Naive thymus-derived CD8-positive, alpha-beta T cell (primary cell): ENCODE measurements at places on chromosomes 12 and 14.

GRCh38 chr12:106739815-106740530, 34.5 kb upstream of the RIC8B start:
- H3K4me1 ChIP-seq, result peaks cover 7% of the 10 kb centered on the region
- H3K27me3 ChIP-seq, result peaks cover 12% of the 10 kb centered on the region
- no peak overlapping the region for H3K27ac ChIP-seq
- H3K4me3 ChIP-seq, result no peak overlapping the region
- H3K36me3 ChIP-seq, result no peaks in the 10 kb centered on the region

DNA sequence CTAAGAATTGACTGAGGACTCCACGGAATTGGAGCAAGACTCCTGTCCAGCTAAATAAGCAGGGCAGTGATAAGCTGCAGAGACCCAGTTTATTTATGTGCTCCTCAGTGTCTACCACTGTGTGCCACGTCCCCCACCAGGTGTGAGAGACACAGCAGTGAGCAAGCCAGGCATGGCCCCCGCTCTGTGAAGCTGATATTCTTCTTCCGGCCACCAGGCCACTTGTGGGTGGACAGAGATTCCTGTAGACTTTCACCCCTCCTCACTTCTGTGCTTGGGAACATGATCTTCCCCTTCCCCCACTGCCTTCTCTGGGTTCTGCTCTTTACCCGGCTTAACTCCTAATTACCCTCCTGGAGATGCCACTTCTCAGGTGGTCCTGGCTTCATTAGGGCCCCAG, 21.3 kb downstream of the BRAP start:
- DNase-seq, result no peak
- peaks cover 5% of the 10 kb centered on the region for H3K36me3 ChIP-seq
- no peak overlapping the region for H3K27ac ChIP-seq
- no peaks in the 10 kb centered on the region for H3K4me1 ChIP-seq
- H3K27me3 ChIP-seq, result no peaks in the 10 kb centered on the region

DNA sequence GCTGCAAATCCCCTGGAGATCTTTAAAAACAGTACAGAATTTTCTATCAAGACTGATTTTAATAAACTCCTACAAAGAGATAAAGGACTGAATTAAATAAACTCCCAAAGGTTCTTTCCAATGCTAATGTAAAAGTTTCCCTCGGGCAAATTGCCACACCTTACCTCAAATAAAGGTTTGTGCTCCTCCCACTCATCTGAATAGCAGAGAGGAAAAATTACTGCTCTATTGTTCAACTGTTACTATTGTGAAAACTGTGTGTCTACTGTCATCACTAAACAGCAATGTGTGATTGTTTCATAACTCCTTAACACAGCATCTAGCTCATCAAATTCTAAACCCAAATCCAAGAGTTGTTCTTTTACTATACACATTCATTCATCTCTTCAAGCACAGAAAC, 3.2 kb downstream of the SPTLC2 start:
- H3K27me3 ChIP-seq, result no peaks in the 10 kb centered on the region
- H3K36me3 ChIP-seq, result no peaks in the 10 kb centered on the region
- no peak overlapping the region for H3K27ac ChIP-seq
- no peak for DNase-seq
- H3K4me1 ChIP-seq, result peaks cover 52% of the 10 kb centered on the region

DNA sequence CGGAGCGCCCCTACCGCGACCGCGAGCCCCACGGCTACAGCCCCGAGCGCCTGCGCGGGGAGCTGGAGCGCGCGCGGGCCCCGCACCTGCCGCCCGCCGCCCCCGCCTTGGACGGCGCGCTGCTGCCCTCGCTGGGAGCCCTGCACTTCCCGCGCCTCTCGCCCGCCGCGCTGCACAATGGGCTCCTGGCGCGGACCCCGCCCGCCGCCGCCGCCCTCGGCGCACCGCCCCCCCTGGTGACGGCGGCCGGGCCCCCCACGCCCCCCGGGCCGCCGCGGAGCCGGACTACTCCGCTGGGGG, 27.0 kb downstream of the LRCOL1 start:
- H3K4me1 ChIP-seq, result no peaks in the 10 kb centered on the region
- H3K27me3 ChIP-seq, result no peaks in the 10 kb centered on the region
- H3K27ac ChIP-seq, result no peak overlapping the region
- no peak overlapping the region for H3K4me3 ChIP-seq
- no peak for DNase-seq

GRCh38 chr12:73181244-73181643, 909.1 kb downstream of the TRHDE start:
- H3K27me3 ChIP-seq, result no peaks in the 10 kb centered on the region
- peaks cover 14% of the 10 kb centered on the region for H3K36me3 ChIP-seq
- no peak for DNase-seq
- H3K27ac ChIP-seq, result no peak overlapping the region

DNA sequence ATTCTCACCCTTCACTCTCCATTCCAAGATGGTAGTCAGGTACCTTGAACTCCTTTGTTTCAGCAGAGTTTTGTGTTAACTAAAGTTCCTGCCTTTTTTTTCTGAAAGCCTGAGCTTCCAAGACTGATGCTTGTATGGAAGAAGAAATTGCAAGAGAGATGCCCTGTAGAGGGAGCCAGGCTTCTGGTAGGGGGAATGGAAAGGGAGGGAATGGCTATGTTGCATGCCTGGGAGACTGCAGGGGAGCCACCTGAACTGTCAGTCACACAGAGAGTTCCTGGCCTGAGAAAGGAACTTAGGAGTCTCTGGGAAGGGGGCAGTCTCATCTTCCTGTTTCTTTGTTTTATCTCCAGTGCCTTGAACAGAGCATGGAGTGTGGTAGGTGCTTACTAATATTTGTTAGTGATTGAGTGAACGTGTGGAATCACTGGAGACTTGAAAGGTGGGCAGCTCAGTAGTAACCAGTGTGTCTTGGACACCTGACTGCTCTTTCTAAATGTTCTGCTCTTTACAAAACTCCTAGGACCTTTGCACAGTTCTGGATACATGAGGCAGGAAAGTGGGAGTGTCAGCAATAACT, 132.2 kb downstream of the ANO4 start:
- no peaks in the 10 kb centered on the region for H3K4me1 ChIP-seq
- H3K27me3 ChIP-seq, result no peaks in the 10 kb centered on the region
- H3K4me3 ChIP-seq, result no peak overlapping the region
- H3K36me3 ChIP-seq, result no peaks in the 10 kb centered on the region
- no peak overlapping the region for H3K27ac ChIP-seq
- no peak for DNase-seq

- no peaks in the 10 kb centered on the region for H3K36me3 ChIP-seq
- DNase-seq, result peak; percentile 48
- H3K27ac ChIP-seq, result no peak overlapping the region
- peak overlapping the region; percentile 58 for H3K4me3 ChIP-seq
- H3K27me3 ChIP-seq, result peaks cover 8% of the 10 kb centered on the region
Measured at GRCh38 chr14:103519837-103520212, 2.8 kb downstream of the CKB start.

GRCh38 chr14:95146079-95146771, 11.1 kb downstream of the DICER1 start:
- no peak for DNase-seq
- H3K27ac ChIP-seq, result no peak overlapping the region
- peaks cover 64% of the 10 kb centered on the region for H3K4me1 ChIP-seq

DNA sequence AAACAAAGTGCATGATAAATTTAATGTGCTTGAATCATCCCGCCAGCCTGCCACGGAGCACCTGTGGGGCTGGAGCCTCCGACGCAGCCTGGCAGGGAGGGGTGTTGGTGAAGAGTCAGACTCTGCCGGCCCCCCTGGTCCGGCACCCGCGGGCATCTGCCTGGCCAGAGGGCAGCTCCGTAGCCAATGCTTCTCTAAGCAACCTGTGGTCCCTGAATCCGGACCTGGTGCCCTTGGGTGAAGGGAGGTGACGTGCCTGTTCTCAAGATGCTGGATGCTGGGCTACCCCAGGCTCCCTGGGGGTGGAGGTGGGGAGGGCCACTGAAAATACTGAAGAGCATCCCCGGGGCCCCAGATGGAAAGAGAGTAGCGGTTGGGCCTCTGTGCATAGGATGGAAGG, 158.6 kb upstream of the C14orf180 start:
- peak overlapping the region; percentile 29 for H3K27ac ChIP-seq
- no peak overlapping the region for H3K4me3 ChIP-seq
- no peaks in the 10 kb centered on the region for H3K4me1 ChIP-seq
- DNase-seq, result no peak
- H3K27me3 ChIP-seq, result no peaks in the 10 kb centered on the region

- H3K4me1 ChIP-seq, result peaks cover 7% of the 10 kb centered on the region
- no peaks in the 10 kb centered on the region for H3K27me3 ChIP-seq
- H3K36me3 ChIP-seq, result no peaks in the 10 kb centered on the region
- no peak for DNase-seq
- H3K4me3 ChIP-seq, result no peak overlapping the region
Measured at GRCh38 chr14:31230573-31230958, 23.0 kb upstream of the HECTD1 start.

DNA sequence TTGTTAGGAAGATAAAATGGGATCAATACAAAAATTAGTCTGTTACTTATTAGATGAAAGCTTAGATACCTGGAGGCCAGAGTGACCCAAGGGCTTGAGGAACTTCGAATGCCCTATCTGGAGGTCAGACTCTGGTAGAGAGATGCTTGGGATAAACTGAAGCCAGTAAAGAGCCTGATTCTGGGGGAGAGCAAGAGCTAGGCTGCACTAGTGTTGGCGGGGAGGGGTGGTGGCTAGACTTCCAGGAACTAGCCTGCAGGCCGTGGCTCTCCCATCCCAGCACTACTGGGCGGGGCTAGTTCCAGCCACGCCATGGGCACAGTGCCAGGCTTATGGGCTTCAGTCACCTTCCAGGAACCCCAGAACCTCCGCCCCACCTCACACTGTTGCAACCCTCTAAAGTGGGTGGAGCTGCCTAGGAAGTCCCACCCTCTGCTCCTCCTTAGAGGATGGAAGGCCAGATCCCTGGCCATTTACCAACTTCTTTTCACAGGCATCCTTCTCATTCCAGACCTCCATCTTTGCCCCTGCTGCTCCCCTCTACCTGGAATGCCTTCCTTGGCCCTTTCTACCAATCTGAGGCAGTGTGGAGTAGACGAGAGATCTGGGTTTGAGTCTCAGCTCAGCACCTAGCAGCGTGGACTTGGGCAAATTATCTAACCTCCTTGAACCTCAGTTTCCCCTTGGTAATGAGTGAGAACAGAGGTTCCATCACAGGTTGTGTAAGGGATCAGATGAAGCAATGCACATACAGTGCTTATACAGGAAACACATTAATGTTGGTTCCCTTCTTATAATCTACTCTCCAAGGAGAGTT, 6.3 kb upstream of the NFE2 start:
- no peaks in the 10 kb centered on the region for H3K36me3 ChIP-seq

- DNase-seq, result no peak
- H3K4me3 ChIP-seq, result no peak overlapping the region
Measured at GRCh38 chr14:22651586-22651985, 7.4 kb upstream of the OR6J1 start.

- H3K36me3 ChIP-seq, result no peaks in the 10 kb centered on the region
- no peak overlapping the region for H3K4me3 ChIP-seq
- DNase-seq, result no peak
- H3K27me3 ChIP-seq, result no peaks in the 10 kb centered on the region
Measured at GRCh38 chr14:71163842-71164629, 256.8 kb downstream of the PCNX1 start.

GRCh38 chr12:120290609-120291305, 946 bp downstream of the RNU4-2 start:
- H3K4me1 ChIP-seq, result peaks cover 5% of the 10 kb centered on the region

GRCh38 chr14:44494137-44494536, 12.9 kb downstream of the FSCB start:
- no peak overlapping the region for H3K27ac ChIP-seq
- H3K36me3 ChIP-seq, result no peaks in the 10 kb centered on the region
- H3K4me3 ChIP-seq, result no peak overlapping the region
- no peaks in the 10 kb centered on the region for H3K4me1 ChIP-seq

DNA sequence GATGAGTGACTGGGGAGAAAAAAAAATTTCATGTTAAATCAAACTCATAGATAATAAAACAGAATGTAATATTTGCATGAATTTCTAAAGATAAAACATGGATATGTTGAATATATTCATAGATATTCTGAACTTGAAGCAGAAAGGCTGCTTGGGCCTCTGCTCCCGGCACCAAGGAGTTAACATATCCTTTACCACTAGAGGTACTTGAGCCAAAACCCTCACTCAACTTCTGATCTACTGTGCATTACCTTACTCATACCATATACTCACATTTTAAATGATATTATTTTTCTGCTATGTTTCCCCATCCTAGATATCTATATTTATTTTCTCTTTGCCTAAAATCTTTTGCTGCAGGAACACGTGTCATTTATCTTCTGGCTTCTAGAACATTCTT, 14.9 kb downstream of the AREL1 start:
- H3K4me3 ChIP-seq, result no peak overlapping the region
- H3K36me3 ChIP-seq, result peaks cover 48% of the 10 kb centered on the region
- no peaks in the 10 kb centered on the region for H3K27me3 ChIP-seq
- H3K27ac ChIP-seq, result no peak overlapping the region
- no peak for DNase-seq
- peaks cover 24% of the 10 kb centered on the region for H3K4me1 ChIP-seq

DNA sequence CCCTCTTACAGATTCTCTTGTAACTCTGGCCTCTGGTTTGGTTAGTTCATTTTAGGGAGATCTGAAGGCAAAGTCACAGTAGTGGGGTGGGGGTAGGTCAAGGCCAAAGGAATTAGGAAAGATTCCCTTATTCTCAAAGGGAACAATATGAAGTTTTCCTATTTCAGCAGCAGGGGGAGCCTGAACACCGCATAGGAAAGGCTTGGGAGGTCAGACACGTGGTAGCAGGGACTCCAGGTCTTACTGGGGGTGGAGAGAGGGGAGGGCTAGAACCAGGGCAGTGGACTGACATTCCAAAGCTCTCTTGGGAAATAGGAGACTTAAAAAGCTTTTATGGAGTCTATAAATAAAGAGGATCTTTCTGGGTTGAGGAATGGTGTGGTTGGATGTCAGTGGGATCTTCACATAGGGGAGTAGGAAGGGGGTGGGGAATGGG, 1.3 kb downstream of the ZC3H10 start:
- H3K4me1 ChIP-seq, result peaks cover 46% of the 10 kb centered on the region
- peaks cover 14% of the 10 kb centered on the region for H3K36me3 ChIP-seq
- peak overlapping the region; percentile 96 for H3K27ac ChIP-seq
- DNase-seq, result peak; percentile 40

GRCh38 chr12:109169686-109170085, 53.3 kb downstream of the ACACB start:
- peaks cover 1% of the 10 kb centered on the region for H3K4me1 ChIP-seq
- H3K27me3 ChIP-seq, result no peaks in the 10 kb centered on the region
- no peak for DNase-seq
- no peak overlapping the region for H3K4me3 ChIP-seq
- no peak overlapping the region for H3K27ac ChIP-seq

DNA sequence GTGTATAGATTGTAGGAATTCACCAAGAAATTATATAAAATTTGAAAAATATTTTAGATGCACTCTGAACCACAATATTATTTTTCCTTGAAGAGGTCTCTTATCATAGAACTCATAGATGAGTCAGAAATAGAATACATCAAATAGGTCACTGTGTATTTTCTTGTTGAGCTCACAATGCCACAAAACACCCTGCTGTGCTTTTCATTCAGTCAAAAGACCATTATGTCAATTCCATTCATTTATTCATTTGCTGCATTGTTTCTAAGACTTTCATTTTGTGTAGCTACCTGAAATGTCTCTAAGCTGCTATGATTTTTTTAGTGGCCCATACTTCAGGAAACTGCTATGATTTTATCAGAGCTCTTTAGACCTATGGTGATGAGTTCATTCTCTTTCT, 231.9 kb upstream of the AVPR1A start:
- no peaks in the 10 kb centered on the region for H3K27me3 ChIP-seq
- H3K36me3 ChIP-seq, result no peaks in the 10 kb centered on the region
- no peak overlapping the region for H3K4me3 ChIP-seq
- no peaks in the 10 kb centered on the region for H3K4me1 ChIP-seq

- H3K27ac ChIP-seq, result peak overlapping the region; percentile 96
- no peaks in the 10 kb centered on the region for H3K27me3 ChIP-seq
- no peaks in the 10 kb centered on the region for H3K36me3 ChIP-seq
- no peak for DNase-seq
- H3K4me3 ChIP-seq, result peak overlapping the region; percentile 72
- peaks cover 70% of the 10 kb centered on the region for H3K4me1 ChIP-seq
Measured at GRCh38 chr14:68684466-68685418, 108.1 kb downstream of the ZFP36L1 start.
